HFFc6 (cell line): ENCODE measurements at places on chromosomes 4 and X. TPM values are rescaled to one million over a fixed set of nuclear protein-coding genes. Genes with fewer than 3 reads are reported as not detected.

TRIM60 gene
- total RNA-seq = not detected in 2 replicates

AKAP4 gene
- total RNA-seq = not detected in 3 replicates

ITIH6 gene
- not detected in 3 replicates for total RNA-seq

PAGE4 gene
- not detected in 3 replicates for total RNA-seq

PPA2 gene
- 57.4 to 68.9 TPM (median 61.7 TPM) in 3 replicates for total RNA-seq

WDR17 gene
- not detected in 3 replicates for total RNA-seq

ITGB1BP2 gene
- 0.35 to 0.87 TPM (median 0.53 TPM) in 3 replicates for total RNA-seq

PDGFC gene
- total RNA-seq = 75.8 to 104 TPM (median 90.9 TPM) in 3 replicates

TET2 gene
- total RNA-seq = 8.8 to 9.5 TPM (median 9.3 TPM) in 3 replicates

SSX2B gene
- total RNA-seq = not detected in 3 replicates

PTTG2 gene
- not detected in 3 replicates for total RNA-seq

IQSEC2 gene
- 19.6 and 20.1 TPM in 2 replicates for total RNA-seq

CLIC2 gene
- total RNA-seq = not detected in 2 replicates

WWC2 gene
- total RNA-seq = 98.9 to 109 TPM (median 99.6 TPM) in 3 replicates

UBL4A gene
- 29.8 to 32.9 TPM (median 30.5 TPM) in 3 replicates for total RNA-seq

ARR3 gene
- not detected in 3 replicates for total RNA-seq

RNF212 gene
- total RNA-seq = not detected in 2 replicates

CT55 gene
- total RNA-seq = not detected in 3 replicates

FRG2 gene
- total RNA-seq = not detected in 3 replicates

FRMD7 gene
- total RNA-seq = not detected in 3 replicates

HMGN5 gene
- 1.3 to 1.9 TPM (median 1.8 TPM) in 3 replicates for total RNA-seq

FAM120C gene
- total RNA-seq = 7.3 to 9.4 TPM (median 9.0 TPM) in 3 replicates

PPP1R2C gene
- not detected in 3 replicates for total RNA-seq

FATE1 gene
- total RNA-seq = not detected in 3 replicates

MAGIX gene
- total RNA-seq = 1.7 and 1.8 TPM in 2 replicates

L1CAM gene
- 16.2 to 89.2 TPM (median 62.9 TPM) in 3 replicates for total RNA-seq

CYSLTR1 gene
- total RNA-seq = not detected in 3 replicates

IBSP gene
- total RNA-seq = not detected in 3 replicates

CENPVL1 gene
- total RNA-seq = not detected in 3 replicates

RBM46 gene
- not detected in 3 replicates for total RNA-seq
